ENCODE measurements at places on chromosomes 2 and 18.

DNA sequence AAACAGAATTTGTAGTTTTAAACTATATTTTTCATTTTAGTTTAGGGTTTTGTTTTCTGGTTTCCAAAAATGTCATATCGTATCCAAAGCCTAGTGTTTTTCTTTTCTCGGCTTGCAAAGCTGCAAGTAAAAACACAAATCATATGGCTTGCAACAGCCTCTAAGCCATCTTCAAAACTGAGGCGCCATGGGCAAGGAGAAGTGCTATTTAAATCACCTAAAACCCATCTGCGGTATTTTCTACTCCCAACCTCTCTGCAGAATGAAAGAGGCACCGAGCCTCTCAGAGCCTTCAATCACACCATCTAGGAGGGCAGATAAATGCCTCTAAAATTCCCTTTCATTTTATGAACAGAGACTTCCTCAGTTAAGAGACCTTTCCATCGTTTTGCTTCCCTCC lies 25.2 kb downstream of the FECH start:
- no peak for DNase-seq

- no peak for DNase-seq
Measured at GRCh38 chr2:27118525-27119329, at the start of gene CGREF1. CGREF1 (minus strand) TSS chr2:27119128; CDS start chr2:27104366, 14,762 bp downstream.

DNA sequence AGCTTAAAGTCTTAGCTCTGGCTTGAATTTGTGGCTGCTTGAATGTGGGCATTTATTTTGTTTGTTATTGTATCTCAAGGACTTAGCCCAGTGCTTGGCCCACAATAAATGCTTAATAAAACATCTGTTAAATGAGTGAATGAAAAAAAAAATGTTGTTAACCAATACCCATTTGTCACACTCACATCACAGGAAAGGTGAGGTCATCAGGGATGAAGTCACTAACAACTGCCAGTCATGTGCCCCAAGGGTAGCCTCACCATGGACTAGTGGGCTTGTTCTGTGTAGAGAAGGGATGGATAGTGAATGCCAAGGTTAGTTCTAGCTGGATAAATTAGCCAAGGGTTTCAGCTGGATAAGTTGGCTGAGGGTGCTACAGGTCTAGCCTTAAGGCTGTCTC lies 3.0 kb downstream of the NRBP1 start:
- DNase-seq = no peak

- no peak for DNase-seq
Measured at GRCh38 chr2:55721596-55722215, 28.1 kb upstream of the PNPT1 start.
